ENCODE measurements at places on chromosomes 12 and 14.

GRCh38 chr12:6104842-6105241 is 19.6 kb downstream of the VWF start:
- no peak for DNase-seq

- DNase-seq: no peak
Observed at GRCh38 chr14:44785096-44785495, 176.7 kb downstream of the KLHL28 start.

- DNase-seq: no peak
Observed at GRCh38 chr12:10454531-10454930, 1.4 kb upstream of the KLRC1 start.

GRCh38 chr12:68469113-68469512 is 137.0 kb upstream of the MDM1 start:
- no peak for DNase-seq

All from NCI-H1694 treated with DMSO at 0.1 percent for 48 hours (cell line).